ENCODE measurements at places on chromosomes 4 and X. TPM values are rescaled to one million over a fixed set of nuclear protein-coding genes. Genes with fewer than 3 reads are reported as not detected.

GRCh38 chr4:152081024-152081423 is 320.2 kb upstream of the GATB start:
- no peak for DNase-seq

The IGFBP7 gene
- total RNA-seq, result 930 TPM

GRCh38 chr4:185878633-185879032 is 66.6 kb upstream of the SORBS2 start:
- no peak for DNase-seq

DNA sequence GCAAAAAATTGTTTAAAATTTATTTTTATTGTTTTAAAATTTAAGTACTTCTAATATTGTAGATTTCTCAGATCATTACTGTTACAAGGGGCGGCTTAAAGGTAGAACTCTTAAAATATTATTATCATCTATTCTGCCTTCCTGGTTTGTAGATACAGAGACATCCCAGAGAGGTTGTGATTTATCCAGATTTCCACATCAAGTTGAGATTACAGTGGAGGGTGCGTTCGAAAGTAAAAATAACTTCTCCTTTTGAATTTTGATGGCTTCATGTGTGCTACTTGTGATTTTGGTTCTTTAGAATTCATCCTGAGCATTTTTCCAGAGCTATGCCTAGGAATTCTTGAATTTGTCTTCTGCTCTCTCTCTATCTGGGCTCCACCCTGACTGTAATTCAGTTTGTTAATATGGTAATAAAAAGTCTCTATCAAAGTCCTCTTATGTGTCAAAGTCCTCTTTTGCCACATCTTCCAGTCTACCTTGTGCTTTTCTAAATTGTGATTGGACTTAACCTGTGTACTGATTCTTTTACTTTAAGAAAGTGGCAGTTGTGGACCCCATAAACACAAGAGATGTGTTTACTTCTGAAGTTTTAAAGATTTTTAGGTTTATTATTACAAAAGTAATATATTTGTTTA is 37.2 kb downstream of the CLCN3 start:
- DNase-seq, result no peak

The MAGEA10 gene
- total RNA-seq, result not detected

- DNase-seq, result peak; percentile 12
These were observed 80.3 kb upstream of the LSM6 start for GRCh38 chr4:146095091-146095690.

DNA sequence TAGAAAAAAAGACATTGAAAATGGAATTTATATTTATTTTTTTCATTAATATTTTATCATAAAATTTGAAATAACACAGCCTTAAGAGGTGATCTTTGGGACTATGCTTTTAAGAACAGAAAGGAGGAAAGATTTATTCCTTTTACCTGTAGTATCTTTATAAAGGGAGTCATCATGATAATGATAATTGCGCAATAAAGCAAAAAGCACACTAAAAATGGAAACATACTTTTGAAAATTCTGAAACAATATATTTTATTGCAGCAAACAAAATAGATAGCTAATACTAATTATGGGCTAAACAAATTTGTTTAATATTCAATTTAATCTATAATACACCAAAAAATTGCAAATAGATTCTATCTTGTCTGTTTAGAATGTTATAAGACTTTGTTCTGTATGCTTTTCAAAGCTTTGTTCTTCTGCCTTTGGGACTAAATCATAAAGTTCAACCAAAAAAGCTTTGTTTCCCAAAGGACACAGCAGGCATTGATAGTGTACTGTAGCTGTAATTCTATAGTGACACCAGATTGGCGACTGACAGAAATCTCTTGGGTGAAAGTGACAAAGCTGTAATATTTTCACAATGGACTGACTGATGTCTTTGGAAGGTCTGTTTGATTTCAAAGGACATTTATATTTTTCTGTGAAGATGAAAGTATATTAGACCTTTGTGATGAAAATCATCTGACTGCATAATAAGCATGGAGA is 2156.6 kb upstream of the TENM3 start:
- DNase-seq, result no peak

The SOWAHB gene
- 6.8 TPM for total RNA-seq

DNA sequence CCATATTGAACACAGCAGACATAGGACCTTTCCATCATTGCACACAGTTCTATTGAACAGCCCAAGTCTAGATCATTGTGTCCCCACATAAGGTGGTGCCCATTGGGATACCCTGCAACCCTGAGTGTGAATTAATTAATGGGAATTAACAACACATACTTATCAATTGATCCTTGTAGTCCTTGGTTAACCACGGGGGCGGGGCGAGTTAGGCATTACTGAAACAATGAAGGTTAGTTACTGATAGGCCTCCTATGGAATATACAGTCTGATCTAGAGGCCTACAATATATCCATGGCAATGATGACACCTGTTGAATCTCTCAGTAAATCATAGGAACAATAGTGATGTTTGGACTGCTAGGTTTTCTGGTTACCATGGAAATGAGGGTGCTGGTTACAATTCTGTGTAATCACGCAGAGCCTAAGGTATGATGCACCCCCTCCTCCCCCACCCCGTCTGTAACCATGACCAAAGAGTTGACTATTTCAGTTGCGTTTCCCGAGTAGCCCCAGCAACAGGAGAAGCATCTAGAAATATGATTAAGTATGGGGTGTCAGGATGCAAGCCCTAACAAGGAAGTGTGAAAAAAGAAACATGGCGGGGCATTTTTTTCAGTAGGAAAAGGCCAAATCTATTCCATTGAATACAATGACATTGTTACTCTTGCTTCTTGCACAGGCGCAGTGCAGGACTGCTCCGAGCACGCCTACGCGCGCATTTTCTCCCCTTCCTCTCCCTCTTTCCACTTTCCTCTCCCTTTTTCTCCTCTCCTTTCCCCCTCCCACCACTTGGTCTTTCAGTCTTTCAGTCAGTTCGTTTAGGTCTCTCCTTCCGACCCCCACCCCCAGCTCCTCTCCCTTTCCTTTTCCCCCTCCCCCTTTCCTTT is 677 bp upstream of the NONO start:
- DNase-seq, result peak; percentile 58

All from astrocyte (in vitro differentiated cells and primary cell).